Posterior vena cava (tissue), 2 donors: ENCODE measurements at places on chromosomes 12 and 14. TPM values are rescaled to one million over a fixed set of nuclear protein-coding genes. Genes with fewer than 3 reads are reported as not detected.

IFI27 gene
- 122 TPM for total RNA-seq

IFNG-AS1 gene
- total RNA-seq: 0.24 TPM

C1R gene
- 1,008 TPM for total RNA-seq

CACNB3 gene
- 23.8 TPM for total RNA-seq

RERGL gene
- total RNA-seq: 7.9 TPM

PMCH gene
- total RNA-seq: not detected

YBX3 gene
- total RNA-seq: 502 TPM

FAM181A gene
- not detected for total RNA-seq

BDKRB1 gene
- total RNA-seq: 0.56 TPM

RNASE3 gene
- total RNA-seq: 0.60 TPM

LTB4R2 gene
- total RNA-seq: 4.0 TPM

TUBA1C gene
- 172 TPM for total RNA-seq

SOAT2 gene
- total RNA-seq: 0.90 TPM

HSPA2 gene
- 49.0 TPM for total RNA-seq

NACA gene
- total RNA-seq: 542 TPM

LRTM2 gene
- total RNA-seq: not detected

AKAP6 gene
- total RNA-seq: 33.5 TPM

SSPN gene
- 47.4 TPM for total RNA-seq

OS9 gene
- total RNA-seq: 279 TPM

GLIPR1L1 gene
- not detected for total RNA-seq

PRPH gene
- 0.67 TPM for total RNA-seq

TOMM20L gene
- total RNA-seq: not detected

CMA1 gene
- 0.71 TPM for total RNA-seq

GARIN6 gene
- total RNA-seq: not detected

RD3L gene
- not detected for total RNA-seq

CLEC9A gene
- not detected for total RNA-seq

RIMKLB gene
- 51.1 TPM for total RNA-seq

CMTM5 gene
- 0.57 TPM for total RNA-seq

OLR1 gene
- not detected for total RNA-seq

PFKM gene
- 49.0 TPM for total RNA-seq
